ENCODE measurements at places on chromosomes 3 and 15. TPM values are rescaled to one million over a fixed set of nuclear protein-coding genes. Genes with fewer than 3 reads are reported as not detected.

DNA sequence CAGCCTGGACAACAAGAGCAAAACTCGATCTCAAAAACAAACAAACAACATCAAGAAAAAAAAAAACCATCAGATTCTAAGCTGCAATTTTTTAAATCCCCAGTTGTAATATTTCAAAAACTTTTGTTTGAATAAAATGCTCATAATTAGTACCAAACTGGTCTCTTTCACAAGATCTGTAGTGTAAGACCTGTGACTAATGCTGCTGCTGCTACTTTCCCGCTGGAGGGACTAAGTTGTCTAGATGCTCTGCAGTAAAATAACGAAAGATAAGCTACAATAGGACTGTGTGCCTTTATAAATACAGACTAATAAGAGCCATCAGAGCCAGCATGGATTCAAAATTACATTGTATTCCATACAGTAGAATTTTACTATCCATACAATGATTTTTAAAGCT is 45.4 kb downstream of the TM4SF4 start:
- DNase-seq: no peak

DNA sequence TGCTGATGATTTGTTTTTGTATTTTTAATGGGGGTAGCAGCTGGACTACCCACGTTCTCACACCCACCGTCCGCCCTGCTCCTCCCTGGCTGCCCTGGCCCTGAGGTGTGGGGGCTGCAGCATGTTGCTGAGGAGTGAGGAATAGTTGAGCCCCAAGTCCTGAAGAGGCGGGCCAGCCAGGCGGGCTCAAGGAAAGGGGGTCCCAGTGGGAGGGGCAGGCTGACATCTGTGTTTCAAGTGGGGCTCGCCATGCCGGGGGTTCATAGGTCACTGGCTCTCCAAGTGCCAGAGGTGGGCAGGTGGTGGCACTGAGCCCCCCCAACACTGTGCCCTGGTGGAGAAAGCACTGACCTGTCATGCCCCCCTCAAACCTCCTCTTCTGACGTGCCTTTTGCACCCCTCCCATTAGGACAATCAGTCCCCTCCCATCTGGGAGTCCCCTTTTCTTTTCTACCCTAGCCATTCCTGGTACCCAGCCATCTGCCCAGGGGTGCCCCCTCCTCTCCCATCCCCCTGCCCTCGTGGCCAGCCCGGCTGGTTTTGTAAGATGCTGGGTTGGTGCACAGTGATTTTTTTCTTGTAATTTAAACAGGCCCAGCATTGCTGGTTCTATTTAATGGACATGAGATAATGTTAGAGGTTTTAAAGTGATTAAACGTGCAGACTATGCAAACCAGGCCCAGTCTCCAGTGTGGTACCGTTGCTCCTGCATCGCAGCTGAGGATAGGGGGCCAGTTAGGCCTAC is 1.4 kb upstream of the FES start:
- no peak for DNase-seq

DNA sequence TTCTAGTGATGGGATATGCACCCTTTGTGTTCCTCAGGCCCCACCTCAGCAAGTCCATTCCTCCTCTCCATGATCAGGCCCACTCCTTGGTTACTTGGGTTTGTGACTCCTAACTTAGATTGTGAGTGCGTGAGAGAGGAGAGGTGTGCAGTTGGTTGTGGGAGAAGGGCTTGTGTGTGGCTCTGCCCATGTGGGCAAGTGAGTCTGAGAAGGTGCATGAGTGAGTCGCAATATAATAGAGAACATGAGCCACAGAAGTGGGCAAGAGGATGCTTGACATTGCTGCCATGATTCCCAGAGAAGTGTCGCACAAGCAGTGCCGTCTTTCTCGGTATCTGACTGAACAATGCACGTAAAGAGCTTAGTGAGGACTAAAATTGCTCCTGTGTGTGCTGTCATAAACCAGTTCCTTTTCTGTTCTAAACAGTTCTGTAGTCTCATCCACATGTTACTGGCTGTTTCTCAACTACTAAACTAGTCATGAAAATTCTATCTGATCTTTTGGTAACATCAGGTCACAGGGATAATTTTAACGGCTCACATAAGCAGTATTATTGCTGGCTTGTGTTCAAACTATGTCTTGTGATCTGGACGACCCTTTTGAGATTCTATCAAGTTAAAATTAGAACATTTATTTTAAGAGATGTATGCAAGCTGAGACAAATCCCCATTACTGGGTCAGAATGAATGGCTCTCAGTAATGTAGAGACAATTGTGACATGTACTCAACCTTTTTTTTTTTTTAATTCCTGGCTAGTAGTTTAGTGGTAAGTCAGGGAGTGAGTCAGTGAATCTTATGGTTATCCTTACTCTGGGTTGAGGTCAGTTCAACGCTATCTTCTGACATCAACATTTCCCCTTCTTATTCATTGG is 25.6 kb downstream of the GYG1 start:
- DNase-seq: no peak

DNA sequence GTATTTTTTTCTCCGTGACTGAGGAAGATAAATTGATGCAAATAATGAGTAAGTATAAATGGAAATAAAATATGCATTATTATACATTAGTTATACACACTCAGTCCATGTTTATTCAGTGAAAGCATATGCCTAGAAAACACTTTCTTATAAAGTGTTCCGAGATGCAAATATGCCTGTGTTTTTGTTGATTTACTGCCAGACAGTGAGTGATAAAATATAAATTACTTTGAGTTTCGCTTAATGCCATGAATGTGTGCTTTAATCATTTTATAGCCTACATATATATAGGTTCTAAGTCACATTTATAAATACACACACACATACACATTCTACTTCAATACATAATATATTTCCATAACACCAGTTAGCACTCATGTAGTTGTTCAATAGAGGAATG is 569.2 kb downstream of the UNC13C start:
- no peak for DNase-seq

DNA sequence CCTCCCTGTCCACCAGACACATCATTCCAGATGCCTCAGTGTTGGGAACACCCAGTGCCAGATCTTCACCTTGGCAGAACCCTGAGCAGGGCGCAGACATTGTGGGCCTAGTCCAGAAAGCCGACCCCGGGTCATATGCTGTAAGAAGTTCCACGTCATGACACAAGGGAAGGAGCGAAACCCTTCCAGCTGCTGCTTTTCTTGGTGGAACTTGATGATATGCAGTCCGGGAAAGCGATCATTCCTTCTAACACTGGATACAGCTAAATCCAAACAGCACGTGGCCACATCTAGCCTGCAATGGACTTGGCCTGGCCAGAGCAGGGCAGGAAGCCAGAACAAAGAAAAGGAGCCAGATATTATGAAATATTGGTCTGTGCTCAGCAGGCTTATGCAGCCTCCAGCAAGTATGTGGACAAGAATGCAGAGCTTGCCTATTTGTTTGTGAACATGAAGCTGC is 22.0 kb downstream of the GASK1A start:
- peak; percentile 5 for DNase-seq

GRCh38 chr3:43695863-43696262 is 5.1 kb downstream of the ABHD5 start:
- DNase-seq: no peak

DNA sequence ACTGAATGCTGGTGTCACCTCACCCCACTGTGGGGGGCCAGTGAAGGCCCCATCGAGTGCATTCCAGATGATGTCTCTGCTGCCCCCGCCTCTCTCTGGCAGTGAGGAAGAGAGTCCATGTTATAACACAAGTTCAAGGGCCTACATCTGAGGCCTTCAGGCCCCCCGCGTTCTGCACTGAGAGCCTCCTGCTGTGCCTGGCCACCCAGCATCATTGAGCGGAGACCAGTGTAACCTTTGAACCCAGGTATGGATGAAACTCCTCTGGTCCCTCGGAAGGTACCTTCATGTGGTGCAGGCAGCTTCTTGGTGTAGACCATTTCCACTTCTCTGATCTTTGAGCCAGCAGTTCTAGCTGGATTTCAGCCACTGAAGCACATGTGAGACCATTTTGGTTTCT is 324.9 kb downstream of the OCA2 start:
- no peak for DNase-seq

DNA sequence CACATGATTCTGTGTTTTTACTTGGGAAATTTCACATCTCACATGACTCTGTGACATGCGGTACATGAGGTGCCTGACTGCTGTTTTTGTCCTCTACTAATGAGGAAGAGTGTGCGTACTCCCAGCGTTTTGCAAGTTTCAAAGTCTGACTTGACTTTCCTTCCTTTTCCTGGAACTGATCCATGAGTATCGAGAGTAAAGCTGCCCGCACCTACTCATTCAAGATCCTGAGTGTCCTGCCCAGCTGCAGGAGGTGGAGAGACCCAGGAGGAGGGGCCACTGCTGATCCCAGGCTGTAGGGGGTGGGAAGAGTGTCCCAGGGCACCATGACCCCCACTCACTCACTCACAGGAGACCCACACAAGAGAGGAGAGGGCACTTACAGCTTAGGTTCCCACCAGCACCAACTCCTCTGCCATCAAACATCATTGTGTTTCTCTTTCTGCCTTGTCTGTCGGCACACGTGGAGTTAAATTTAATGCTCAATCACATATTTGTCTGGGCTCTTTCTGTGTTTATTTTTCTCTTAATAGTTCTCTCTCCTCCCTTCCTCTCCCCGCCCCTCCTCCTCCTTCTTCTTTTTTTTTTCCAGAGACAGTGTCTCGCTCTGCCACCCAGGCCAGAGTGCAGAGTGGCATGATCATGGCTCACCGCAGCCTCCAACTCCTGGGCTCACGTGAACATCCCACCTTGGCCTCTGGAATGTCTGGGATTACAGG is 1.4 kb downstream of the CCR5AS start:
- peak; percentile 73 for DNase-seq

DNA sequence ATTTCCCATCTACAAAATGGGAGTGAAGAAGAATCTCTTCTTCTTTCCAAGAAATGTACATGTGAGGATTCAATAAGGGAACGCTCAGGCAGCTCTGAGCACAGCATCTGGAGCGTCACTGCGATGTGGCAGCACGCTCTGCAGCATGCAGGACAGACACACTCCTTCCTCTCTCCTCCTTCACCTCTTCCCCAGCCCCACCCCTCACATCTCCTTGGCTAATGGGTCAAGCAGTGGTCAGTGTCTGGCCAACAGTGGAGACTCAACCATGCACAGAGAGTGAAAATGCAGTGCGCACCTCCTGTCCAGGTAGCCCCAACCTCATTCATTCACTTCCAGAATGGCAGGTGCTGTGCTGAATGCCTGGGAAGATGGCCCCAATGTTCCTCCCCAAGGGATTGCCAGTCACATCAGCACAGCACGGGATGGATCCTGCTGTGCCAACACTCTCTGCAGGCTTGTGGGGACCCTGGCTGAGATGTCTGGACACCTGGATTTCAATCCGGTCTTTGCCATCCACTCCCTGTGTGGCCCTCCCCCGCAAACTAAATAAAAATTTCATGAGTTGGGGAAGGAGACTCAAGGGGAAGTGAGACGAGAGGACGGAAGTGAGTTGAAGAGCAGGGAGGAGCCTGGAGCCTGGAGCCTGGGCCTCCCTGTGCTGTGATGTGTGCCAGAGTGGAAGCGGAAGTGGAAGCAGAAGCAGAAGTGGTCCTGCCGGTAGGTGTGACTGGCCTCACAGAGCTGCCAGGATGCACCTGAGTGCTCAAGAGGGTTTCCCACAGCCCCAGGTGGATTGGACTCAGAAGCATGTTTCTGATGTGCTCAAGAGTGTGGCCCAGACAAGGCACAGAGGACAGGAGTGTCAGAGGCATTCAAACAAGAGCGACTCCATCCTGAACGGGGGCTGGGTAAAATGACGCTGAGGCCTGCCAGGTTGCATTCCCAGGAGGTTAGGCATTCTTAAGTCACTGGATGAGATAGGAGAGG is 163.9 kb downstream of the SMAD6 start:
- DNase-seq: no peak

DNA sequence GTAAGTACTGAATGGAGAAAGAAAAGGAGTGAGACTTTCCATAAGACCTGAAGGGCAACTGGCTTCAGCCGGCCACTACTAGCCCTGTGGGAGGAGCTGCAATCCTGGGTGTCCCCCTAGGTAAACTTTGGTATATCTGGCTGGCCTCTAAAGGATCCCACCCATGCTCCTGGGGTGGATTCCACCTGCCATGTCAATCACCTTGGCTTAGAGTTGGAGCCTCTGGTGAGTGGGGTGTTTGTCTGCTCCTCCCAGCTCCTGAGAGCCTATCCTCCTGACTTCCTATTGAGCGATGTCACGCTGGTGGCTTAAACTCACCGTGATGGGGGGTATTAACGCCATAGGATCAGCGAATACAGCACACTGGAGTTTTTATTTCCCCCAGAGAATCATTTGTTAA is 2.6 kb downstream of the SPTBN5 start:
- DNase-seq: no peak

- no peak for DNase-seq
These were observed 8.2 kb upstream of the LCTL start for GRCh38 chr15:66573719-66574595.

- no peak for DNase-seq
These were observed 68.8 kb upstream of the DLG1 start for GRCh38 chr3:197367081-197367780.

- no peak for DNase-seq
These were observed 33.9 kb upstream of the ACAN start for GRCh38 chr15:88769161-88769971.

- DNase-seq: no peak
These were observed 1534.6 kb downstream of the SI start for GRCh38 chr3:163543662-163544061.

DNA sequence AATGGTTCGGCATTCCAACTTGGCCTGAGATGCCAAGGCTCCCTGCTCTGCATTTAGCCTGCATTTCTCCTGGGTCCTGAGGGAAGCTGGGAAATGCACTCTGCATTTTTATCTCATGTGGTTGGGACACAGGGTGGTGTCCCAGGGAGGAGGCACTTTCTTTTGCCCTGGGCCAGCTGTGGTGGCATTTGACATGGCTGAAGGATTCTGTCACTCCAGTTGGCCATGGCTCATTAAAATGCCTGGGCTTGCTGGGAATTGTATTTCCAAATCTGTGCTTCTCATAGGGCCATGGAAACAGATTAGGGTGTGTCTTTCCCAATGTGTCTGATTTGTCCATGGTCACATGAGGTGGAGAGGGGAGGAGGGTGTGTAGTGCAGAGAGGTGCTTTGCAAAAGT is 128.3 kb upstream of the RGMA start:
- no peak for DNase-seq

GRCh38 chr3:117454908-117455307 is 745.3 kb downstream of the TUSC7 start:
- no peak for DNase-seq

- DNase-seq: no peak
These were observed 2.0 kb upstream of the PDE8A start for GRCh38 chr15:84979651-84980050.

GRCh38 chr3:149494022-149494758 is 19.7 kb downstream of the TM4SF4 start:
- peak; percentile 78 for DNase-seq

GRCh38 chr3:191382661-191383060 is 52.3 kb upstream of the UTS2B start:
- DNase-seq: no peak

- DNase-seq: no peak
These were observed 136.6 kb upstream of the FHIT start for GRCh38 chr3:61387817-61388216.

- DNase-seq: no peak
These were observed 7.9 kb downstream of the RPSA start for GRCh38 chr3:39414421-39414907.

The LRRIQ4 gene
- not detected for total RNA-seq

The SYNM gene
- 43.4 TPM for total RNA-seq

The TMEM207 gene
- not detected for total RNA-seq

The GHSR gene
- total RNA-seq: not detected

The GPR156 gene
- total RNA-seq: not detected

The GOLGA6L10 gene
- 0.44 TPM for total RNA-seq

The ABHD5 gene
- 9.8 TPM for total RNA-seq

Data from lung microvascular endothelial cell (primary cell).